ENCODE measurements at places on chromosomes 7 and 10. TPM values are rescaled to one million over a fixed set of nuclear protein-coding genes. Genes with fewer than 3 reads are reported as not detected.

DNA sequence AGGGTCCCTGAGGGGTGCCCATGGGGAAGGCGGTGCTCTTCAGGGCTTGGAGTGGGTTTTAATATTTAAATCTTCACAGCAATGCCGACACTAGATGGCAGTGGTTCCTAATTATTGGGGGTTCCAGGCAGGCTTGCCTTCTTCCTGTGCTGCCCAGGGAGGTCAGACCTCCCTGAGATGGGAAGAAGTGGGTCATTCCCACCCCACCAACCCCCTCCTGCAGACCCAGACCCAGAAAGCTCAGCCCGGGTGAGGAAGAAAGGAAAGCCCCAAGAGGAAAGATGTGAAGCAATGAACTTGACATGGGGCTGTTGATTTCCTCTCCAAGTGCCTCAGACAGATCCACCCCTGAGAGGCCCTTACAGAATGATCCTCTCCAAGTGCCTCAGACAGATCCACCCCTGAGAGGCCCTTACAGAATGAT, 85.1 kb upstream of the LANCL2 start:
- H3K4me3 ChIP-seq: no peak overlapping the region
- DNase-seq: peak; percentile 53
- no peaks in the 10 kb centered on the region for H3K36me3 ChIP-seq
- no peak overlapping the region for H3K27ac ChIP-seq
- no peaks in the 10 kb centered on the region for H3K4me1 ChIP-seq

DNA sequence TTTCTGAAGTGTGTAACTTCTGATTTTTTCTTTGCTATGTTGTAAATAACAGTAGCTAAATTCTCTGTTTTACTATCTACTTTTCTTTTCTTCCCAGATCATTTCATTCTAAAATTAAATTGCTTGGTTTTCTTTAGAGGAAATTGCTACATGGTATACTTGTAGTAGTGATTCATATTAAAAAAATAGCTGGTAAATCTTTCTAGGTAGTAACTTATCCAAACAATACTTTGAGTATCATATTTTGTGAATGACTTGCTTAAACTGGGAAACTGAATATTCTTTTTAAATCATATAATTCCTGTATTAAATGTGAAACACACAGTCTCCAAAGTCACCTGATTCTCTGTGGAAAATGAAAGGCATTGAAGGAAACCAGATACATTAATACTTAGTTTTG, 85.5 kb downstream of the ZNRF2 start:
- no peak overlapping the region for H3K27ac ChIP-seq
- DNase-seq: no peak
- no peaks in the 10 kb centered on the region for H3K36me3 ChIP-seq

GRCh38 chr10:128152741-128153580, 26.7 kb upstream of the MKI67 start:
- H3K27ac ChIP-seq: no peak overlapping the region
- no peaks in the 10 kb centered on the region for H3K36me3 ChIP-seq
- DNase-seq: no peak
- peaks cover 3% of the 10 kb centered on the region for H3K4me1 ChIP-seq
- peaks cover 4% of the 10 kb centered on the region for H3K27me3 ChIP-seq

DNA sequence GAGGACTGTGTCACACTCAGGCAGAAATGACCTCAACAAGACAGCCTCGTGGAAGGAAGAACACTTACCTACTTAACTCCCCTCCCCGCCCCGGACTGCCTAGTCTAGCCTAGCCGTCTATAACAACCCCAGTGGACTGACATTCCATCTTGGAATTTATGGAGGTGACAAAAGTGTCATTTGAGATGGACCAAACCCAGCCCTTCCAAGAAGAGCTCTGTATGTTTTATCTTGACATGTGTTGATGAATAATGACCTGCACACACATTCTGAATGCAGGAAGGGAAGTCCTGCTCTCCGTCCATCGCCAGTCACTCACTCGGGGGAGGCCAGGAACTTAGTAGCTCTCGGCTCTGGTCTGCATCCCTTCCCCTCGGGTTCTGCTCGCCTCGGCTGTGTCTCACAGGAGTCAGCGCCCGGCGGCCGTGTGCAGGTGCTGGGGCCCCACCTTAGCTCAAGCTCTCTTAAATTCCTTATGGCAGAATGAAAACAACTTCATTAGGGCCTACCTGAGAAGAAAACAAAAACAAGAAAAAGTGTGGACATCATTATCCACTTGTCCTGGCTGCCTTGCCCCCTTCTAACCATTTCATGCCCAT, 140.9 kb upstream of the NPS start:
- no peaks in the 10 kb centered on the region for H3K36me3 ChIP-seq
- H3K27me3 ChIP-seq: no peaks in the 10 kb centered on the region
- no peak for DNase-seq
- H3K27ac ChIP-seq: no peak overlapping the region
- no peaks in the 10 kb centered on the region for H3K4me1 ChIP-seq
- no peak overlapping the region for H3K4me3 ChIP-seq

DNA sequence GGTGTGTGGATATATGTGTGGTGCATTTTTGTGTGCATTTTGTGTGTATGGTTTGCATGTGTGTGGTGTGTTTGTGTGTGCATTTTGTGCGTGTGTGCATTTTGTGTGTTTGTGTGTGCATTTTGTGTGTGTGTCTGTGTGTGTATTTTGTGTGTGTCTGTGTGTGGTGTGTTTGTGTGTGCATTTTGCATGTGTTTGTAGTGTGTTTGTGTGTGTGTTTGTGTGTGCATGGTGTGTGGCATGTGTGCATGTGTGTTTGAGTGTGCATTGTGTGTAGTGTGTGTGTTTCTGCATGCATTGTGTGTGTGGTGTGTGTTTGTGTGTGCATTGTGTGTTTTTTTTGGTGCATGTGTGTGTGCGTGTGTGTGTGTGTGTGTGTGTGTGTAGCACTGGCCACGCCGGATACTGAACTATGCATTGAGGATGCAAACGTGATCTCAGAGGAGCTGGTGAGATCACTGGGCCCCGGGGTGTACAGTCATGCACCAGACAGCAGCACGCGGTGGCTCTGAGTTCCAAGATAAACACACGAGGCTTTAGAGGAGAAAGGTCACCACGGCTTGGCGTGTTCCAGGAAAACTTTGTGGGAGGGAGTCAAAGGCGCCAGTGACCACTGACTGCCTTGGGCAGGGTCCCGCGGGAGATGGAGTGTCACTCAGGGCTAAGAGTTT, 106.6 kb upstream of the SHH start:
- no peaks in the 10 kb centered on the region for H3K27me3 ChIP-seq
- DNase-seq: no peak
- H3K4me1 ChIP-seq: no peaks in the 10 kb centered on the region
- no peaks in the 10 kb centered on the region for H3K36me3 ChIP-seq
- no peak overlapping the region for H3K4me3 ChIP-seq

DNA sequence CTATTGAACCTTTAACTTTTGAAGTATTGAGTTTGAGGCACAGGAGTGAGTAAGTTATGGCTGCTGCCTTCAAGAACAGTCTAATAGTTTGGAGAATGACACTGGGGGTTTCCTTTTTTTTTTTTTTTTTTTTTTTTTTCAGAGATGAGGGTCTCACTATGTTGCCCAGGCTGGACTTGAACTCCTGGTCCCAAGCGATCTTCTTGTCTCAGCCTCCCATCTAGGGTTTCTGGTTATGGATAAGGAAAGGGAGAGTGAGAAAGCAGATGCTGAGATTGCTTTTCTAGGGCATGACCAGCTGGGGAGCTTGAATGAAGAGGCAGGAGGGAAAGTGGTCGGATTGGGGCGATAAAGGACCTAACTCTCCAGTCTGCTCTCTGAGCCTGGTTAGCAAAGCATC, 59.9 kb upstream of the BTRC start:
- peaks cover 12% of the 10 kb centered on the region for H3K4me1 ChIP-seq
- H3K4me3 ChIP-seq: no peak overlapping the region
- H3K27me3 ChIP-seq: peaks cover 6% of the 10 kb centered on the region

DNA sequence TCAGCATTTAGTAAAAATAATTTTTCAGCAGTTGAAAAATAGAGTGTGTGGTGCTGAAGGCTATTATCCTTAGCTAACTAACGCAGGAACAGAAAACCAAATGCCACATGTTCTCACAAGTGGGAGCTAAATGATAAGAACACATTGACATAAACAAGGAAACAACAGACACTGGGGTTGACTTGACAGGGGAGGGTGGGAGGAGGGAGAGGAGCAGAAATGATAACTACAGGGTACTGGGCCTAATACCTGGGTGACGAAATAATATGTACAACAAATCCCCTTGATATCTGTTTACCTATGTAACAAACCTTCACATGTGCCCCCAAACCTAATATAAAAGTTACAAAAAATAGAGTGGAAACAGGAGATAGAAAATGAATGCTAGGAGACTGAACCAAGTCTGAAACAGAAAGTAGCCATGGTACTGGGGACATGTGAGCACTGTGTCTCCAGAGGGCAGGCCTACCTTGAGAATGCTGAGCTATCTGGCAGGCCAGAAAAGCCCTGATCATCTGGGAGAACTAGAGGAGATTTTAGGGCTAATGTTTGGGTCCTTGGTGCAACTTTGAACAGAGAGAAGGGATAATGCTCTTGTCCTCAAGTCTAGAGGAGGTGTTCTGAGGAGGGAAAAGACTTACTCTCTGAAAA, 4.7 kb upstream of the EFCAB10 start:
- no peaks in the 10 kb centered on the region for H3K27me3 ChIP-seq
- no peak overlapping the region for H3K4me3 ChIP-seq
- no peaks in the 10 kb centered on the region for H3K36me3 ChIP-seq
- H3K27ac ChIP-seq: no peak overlapping the region

- H3K4me1 ChIP-seq: no peaks in the 10 kb centered on the region
- no peaks in the 10 kb centered on the region for H3K36me3 ChIP-seq
- no peak for DNase-seq
- no peaks in the 10 kb centered on the region for H3K27me3 ChIP-seq
- H3K4me3 ChIP-seq: no peak overlapping the region
These were observed 8.0 kb downstream of the SPOCK2 start for GRCh38 chr10:72080042-72080975.

- H3K36me3 ChIP-seq: no peaks in the 10 kb centered on the region
- DNase-seq: no peak
- no peak overlapping the region for H3K4me3 ChIP-seq
- H3K27ac ChIP-seq: no peak overlapping the region
- H3K27me3 ChIP-seq: no peaks in the 10 kb centered on the region
- H3K4me1 ChIP-seq: no peaks in the 10 kb centered on the region
These were observed 43.1 kb downstream of the TEX36 start for GRCh38 chr10:125639846-125640245.

DNA sequence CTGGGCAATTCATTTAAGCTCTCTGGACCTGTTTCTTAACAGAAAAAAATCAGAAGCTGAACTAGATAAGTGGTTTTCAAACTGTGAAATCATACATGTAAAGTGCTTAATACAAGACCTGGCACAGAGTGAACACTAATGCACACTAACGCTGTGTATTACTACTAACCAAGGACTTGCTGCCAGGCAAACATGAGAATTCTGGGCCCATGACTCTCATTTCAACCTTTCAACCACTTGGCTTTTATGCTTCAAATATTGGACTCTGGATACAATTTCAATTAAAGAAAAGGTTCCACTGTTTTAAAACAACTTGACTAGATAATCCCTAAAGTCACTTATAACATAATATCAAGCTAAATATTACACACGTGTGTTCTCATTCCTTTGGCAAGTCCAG, 73.4 kb downstream of the SRPK2 start:
- DNase-seq: no peak
- H3K27ac ChIP-seq: no peak overlapping the region
- no peaks in the 10 kb centered on the region for H3K27me3 ChIP-seq
- H3K36me3 ChIP-seq: no peaks in the 10 kb centered on the region
- H3K4me1 ChIP-seq: no peaks in the 10 kb centered on the region

- H3K27me3 ChIP-seq: no peaks in the 10 kb centered on the region
- no peak overlapping the region for H3K4me3 ChIP-seq
- H3K36me3 ChIP-seq: no peaks in the 10 kb centered on the region
- no peaks in the 10 kb centered on the region for H3K4me1 ChIP-seq
These were observed 81.8 kb downstream of the ZNF277 start for GRCh38 chr7:112288301-112288700.

The XRCC2 gene
- not detected for total RNA-seq

The CYREN gene
- total RNA-seq: 4.1 TPM

The IRF5 gene
- total RNA-seq: 52.5 TPM

The C10orf143 gene
- not detected for total RNA-seq

The COA1 gene
- 82.1 TPM for total RNA-seq

The ITIH5 gene
- 32.9 TPM for total RNA-seq

The CALHM2 gene
- total RNA-seq: 98.7 TPM
